ENCODE measurements at places on chromosomes 4 and X.

- DNase-seq = peak; percentile 46
Measured at GRCh38 chrX:130539721-130540321, 138.0 kb downstream of the RBMX2 start.

GRCh38 chr4:1493540-1494287 is 87.5 kb upstream of the NKX1-1 start:
- DNase-seq = no peak

- peak; percentile 31 for DNase-seq
Measured at GRCh38 chr4:101987623-101988243, 197.2 kb downstream of the BANK1 start.

DNA sequence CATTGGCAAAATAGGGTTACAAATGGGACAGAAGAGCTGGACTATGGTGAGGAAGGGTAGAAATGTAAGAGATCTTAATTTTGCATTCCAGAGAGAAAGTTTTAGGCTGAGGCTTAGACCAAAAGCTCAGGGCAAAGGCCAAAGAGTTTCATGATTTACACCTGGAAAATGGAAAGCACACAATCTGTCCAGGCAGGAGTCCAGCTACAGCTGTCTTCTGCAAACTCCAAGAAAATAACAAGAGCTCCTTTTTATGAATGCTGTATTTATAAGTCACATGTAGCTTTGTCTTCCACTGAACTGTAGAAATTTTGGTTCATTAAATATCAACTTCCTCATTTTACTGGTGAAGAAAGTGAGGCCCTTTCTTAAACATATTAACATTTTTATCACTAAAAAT is 288.0 kb upstream of the ATOH1 start:
- no peak for DNase-seq

- DNase-seq = no peak
Measured at GRCh38 chr4:38858097-38858420, 1.4 kb upstream of the TLR6 start.

DNA sequence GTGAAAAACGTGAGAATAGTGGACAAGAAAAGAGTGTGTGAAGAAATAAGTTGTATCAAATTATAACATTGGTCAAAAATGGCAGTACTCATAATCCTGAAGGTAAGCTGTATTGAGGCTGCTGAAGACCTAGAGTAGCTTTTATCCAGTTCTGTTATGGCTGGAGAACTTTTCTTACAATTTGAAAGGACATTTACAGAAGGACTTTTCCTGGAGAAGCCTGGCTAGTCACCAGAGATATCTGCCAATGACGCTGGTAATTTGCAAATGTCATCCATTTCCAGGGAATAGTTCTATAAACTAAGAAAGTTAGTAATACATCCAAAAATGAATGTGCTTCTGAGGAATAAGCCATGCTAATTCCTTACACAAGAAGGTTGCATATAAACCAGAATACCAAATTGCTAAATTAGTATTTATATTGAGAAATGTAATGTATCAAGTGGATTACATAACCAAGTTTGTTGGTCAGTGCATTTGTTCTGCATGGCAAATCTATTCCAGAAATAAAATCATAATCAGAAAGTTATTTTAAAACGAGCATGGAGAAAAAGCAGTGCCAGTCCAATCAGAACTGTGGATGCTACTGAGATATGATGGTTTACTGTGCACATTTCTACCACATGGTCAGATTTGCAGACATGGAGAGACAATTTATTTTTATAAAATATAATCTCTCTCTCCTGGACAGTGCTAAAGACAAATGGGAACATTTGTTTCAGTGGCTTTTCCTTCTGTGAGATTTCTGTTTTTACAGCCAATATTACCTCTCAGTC is 743.7 kb upstream of the HS3ST1 start:
- no peak for DNase-seq

- no peak for DNase-seq
Measured at GRCh38 chrX:106791495-106791894, 11.0 kb upstream of the TBC1D8B start.

DNA sequence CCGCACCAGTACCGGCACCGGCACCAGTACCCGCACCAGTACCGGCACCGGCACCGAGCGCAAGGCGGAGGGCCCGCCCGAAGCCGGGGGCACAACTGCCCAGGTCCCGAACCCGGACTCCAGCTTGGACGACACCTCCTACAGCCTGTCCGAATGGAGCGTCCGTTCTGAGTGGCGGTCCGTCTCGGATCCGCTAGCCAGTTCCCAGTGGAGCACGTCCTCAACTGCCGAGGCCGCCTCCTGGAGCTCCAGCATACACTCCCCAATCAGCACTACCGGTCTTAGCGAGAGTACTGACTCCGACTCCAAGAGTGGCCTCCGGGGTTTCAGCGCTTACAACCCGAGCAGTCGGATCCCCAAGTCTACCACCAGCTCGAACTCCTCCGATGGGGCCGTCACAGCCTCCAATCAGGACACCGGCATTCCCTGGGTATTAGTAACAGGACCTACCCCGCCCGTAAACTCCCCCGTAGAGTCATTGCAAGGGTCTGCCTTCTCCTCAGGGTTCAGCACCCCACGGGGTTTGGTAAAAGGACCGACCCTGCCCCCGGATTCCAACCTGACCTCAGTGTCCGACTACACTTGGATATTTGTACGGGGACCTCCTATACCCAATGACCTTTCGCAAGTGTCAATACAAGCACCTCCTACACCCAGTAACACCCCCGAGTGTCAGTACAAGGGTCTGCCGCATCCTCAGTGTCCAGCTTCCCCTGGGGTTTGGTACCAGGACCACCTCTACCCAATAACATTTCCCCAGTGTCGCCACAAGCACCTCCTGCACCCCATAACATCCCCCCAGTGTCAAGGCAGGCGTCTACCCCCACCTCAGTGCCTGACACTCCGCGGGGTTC is 721 bp upstream of the MAOA start:
- DNase-seq = peak; percentile 50

DNA sequence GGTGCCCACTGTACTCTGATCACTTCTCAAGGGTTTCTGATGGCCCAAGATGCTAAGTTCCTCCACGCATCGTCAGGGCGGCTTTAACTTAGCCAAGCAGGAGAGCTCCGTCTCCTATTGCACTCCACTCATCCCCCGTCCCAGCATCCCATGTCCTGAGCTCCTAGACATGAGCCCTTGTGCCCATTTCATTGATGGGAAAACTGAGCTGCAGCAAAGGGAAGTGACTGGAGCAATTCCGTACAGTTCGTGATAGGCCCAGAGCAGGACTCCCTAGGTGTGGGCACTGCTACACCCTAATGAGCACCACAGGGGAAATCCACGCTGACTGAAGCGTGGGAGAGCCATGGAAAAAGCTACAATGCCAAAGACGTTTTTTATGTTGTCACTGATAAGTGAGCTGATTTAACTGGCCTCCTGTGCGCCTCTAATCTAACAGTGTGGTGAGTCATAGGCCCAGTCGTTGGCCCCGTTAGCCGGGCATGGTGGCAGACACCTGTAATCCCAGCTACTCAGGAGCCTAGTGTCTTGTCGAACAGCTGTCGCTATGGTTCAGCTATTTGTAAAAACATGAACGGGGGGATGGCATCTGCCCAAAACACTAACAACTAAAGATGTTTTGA is 14.9 kb downstream of the NSDHL start:
- no peak for DNase-seq

GRCh38 chrX:15269618-15270521 is at the start of gene ASB9:
Gene ASB9, minus strand, starts transcription at chrX:15270083. Its CDS starts 209 bp downstream, at chrX:15269874.
- DNase-seq = peak; percentile 79

DNA sequence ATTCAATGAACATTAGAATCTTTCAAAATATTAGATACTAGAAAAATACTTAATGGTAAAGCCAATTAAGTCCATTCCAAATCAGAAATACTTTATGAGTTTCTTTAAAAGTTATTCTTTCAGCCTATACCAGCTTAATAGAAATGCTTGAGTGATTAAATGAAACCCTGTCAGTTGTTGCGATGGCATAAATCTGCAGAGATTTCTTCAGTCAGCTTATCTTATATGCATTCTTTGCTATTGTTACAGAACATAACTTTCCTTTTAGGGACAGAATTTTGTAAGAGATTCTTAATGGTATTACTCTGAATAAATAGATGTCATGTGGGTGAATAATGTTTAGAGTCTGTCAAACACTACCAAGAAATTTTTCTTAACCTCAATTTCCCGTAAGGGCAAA is 325.0 kb upstream of the HAND2 start:
- DNase-seq = no peak

- peak; percentile 56 for DNase-seq
Measured at GRCh38 chr4:173169428-173170181, 994 bp downstream of the GALNT7 start.

All from stomach (tissue), 19 donors.